ENCODE measurements at places on chromosomes 2 and 18.

DNA sequence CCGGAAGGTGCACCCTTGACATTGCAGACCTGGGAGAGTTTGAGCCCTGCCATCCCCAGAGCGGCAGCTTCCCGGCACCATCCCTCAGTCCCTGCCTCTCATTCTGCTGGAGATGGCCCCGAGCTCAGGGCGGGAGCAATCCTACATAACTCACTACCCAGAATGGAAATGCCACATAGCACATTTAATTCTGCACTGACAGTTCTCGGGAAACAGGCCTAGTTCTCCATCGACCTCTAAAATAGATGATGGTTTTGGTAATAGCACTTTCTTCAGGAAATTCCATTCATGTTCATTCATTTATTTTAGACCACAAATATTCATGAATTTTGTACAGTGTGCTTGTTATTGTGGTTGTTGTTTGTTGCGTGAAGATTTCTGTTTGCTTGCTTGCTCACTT, 92.9 kb upstream of the SLC14A2 start:
- no peak for DNase-seq

DNA sequence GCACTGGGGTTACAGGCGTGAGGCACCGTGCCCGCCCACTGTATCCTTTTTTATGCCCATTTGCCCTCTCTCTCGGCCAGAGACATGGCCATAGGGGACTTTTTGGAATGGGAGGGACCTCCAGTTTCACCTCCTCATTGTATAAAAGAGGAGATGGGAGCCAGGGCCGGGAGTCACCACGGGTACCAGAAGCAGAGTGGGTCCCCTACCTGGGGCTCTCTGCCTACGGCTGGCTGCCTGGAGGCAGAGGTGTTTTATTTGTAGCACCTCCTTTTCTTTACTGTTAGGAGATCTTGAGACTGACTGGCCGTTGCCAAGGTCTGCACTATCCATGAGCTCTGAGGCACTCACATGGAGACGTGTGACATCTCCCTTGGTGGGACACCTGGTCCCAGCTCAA, 162.8 kb downstream of the LDLRAD4 start:
- DNase-seq, result no peak

DNA sequence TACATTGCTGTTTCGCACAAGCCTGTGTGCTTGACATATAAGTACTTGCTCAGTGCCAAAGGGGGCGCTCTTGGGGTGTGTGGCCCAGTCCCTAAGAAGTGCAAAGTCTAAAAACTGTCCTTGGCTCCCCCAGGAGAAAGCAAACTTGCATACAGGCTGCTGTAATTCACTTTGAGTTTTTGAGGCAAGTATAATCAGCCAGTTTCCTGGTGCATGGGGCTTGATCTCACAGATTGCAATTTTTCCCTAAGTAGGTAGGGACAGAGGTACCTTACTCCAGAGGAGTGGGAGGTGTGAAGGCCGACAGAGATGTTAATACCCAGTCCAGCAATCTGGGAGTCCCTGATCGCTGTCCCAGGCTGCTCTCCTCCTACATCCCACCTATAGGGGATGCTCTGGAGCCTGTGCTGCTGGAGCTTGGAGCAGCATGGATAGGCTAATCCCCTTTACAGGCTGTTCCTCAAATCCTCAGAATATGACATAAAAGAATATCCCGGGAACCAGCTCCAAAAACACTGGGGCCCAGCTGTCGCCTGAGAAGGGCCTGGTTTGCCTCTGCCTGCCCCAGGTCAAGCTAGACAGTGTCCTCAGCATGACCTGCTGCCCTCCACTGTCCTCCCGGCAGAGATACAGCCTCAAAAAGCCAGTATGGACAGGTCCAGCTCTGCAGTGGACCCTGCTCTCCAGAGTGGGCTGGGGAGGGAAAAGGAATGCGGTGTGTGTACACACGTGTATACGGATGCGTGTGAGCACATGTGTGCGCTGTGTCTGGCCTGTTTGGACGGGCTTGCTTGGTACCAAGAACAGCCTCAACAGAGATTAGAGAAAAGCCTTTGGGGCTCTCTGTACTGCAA, 136.5 kb upstream of the HAAO start:
- DNase-seq, result no peak

- DNase-seq, result no peak
These were observed 710.4 kb upstream of the PIK3C3 start for GRCh38 chr18:41244591-41245037.

GRCh38 chr2:156908825-156909224, 348.7 kb upstream of the GALNT5 start:
- peak; percentile 10 for DNase-seq

DNA sequence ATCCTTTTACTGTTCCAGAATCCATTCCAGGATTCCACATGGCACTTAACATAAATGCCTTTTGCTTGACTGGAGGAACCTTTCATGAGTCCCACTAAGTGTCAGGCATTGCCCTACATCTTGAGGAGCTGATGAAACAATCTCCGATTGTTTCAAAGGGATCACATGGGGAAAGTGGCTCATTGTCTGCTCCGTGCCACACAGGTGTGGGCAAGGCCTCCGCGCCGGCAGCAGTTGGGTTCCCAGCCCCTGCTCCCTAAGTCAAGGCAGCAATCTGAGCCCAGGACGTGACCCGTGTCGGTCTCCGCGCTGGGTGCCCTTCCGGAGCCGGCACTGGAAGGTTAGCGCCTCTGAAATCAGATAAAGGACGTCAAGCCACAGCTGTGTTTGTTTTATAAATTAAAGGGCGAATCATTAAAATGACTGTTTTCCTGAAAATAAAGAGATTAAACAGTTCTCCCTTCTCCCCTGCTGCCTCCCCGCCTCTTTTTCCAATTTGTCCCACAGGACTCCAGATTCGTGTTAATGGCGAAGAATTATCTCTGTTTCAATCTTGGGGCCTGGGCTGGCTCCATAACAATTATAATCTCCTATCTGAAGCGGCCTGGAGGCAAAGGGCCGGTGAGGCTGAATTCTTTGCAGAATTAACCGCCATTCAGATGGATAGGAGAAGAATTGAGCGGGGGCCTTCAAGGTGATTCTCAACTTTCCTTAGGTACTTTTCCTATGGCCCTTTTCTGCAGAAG, 84.3 kb upstream of the FZD7 start:
- no peak for DNase-seq

DNA sequence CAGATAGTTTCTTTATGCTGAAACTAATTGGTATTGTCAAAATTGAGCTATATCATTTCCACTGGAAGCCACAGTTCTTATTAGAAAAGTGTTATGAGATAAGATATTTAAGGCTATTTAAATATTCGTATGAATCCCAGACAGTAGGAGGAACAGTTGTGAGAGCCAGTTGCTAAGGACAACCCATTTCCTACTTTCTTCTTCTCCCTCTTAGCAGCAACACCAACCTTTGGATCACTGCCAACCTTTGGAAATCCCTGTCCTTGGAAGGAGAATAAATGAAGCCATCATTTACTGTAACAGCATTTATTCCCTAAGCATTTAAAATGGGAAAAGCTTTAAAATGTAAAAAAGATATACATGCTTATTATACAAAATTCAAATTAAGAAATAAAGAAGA, 85.8 kb downstream of the PLCL1 start:
- DNase-seq, result no peak

All from GM06990 (cell line).